ENCODE measurements at places on chromosomes 12 and 14.

GRCh38 chr12:72839696-72840095 is 567.5 kb downstream of the TRHDE start:
- DNase-seq, result no peak

GRCh38 chr14:36504771-36505175 is 15.3 kb downstream of the NKX2-1 start:
- no peak for DNase-seq

DNA sequence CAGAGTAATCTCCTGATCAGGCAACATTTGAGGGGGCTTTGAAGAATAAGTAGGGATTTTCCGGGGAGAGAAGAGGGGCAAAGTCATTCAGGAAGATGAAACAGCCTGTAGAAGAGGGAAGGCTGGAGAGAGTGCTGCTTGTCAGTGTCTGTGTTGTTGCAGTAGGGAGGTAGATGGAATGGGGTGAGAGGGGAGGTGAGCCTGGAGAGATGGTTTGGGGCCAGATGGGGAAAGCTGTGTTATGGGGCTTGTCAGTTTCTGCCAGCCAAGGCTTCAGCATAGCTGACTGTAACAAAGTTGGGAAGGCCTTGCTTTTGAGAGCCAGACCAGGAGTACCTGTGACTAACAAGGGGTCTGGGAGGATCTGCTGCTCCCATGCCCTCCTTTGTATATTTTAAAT is 18.0 kb downstream of the BICD1 start:
- DNase-seq, result no peak

GRCh38 chr14:64801046-64801445 is 78.7 kb downstream of the SPTB start:
- no peak for DNase-seq

DNA sequence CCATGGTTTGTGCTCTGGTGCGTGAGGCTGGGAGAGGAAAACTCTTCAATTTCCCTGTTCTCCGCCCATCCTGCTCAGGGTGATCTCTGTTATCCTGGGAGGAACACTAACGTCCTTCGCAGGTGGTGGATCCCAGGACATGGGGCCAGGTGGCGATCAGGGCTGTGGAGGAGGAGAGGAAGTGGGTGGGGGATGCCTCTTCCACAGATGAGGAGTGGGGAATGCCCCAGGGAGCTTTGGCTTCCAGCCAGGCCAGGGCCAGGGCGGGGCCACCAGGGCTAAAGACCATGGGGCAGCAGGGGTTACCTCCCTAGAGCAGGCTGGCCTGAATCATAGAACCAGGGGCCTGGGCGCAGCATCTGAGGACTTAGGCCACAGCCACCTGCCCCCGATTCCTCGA is 3.3 kb upstream of the KRT75 start:
- no peak for DNase-seq

DNA sequence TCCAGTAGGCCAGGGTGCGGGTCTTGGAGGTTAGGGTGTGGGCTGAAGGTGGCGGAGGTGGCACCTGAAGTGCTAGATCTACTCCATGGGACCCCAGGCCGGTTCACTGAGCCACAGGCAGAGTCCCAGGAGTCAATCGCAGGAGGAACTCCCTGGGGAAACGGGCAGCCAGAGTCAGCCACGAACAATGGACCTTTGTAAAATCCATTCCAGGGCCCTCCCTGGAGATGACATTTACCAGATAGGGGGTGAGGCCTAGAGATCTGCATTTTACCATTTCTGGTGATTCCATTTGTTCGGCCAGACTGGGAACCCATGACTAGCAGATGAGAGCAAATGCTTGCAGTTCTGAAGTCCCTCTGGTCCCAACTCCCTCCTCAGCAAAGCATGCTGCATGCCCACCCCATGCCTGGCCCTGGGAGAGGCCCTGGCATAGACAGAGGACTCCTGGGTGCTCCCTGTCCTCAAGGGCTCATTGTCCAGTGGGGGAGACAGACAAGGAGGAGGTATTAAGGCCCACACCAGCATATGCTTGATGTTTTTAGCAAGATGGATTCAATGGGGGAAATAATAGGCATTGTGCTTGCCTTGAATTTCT is 115.5 kb downstream of the EML1 start:
- DNase-seq, result no peak

GRCh38 chr12:99122959-99123358 is 477.9 kb downstream of the APAF1 start:
- DNase-seq, result no peak

- no peak for DNase-seq
Observed at GRCh38 chr14:95331708-95332408, 12.2 kb upstream of the CLMN start.

- no peak for DNase-seq
Observed at GRCh38 chr12:4802841-4803240, 82.6 kb downstream of the GALNT8 start.

DNA sequence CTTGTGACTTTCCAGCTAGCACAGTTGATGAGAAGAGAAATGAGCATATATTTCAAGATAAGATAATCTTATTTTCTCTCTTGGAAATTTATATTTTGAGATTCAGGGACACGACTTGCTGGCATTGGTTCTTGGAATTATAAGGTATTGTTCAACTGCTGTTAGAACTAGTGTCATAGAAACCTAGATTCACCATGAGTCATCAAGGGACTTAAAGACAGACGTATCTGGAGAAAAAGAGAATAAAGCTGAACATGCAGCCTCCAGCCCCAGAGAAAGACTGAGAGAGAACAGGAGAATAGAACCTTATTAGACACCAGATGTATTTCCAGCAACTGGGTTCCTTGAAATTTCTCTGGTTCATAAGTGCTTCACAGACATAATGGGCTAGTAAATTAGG is 194.4 kb upstream of the PPFIA2 start:
- DNase-seq, result no peak

DNA sequence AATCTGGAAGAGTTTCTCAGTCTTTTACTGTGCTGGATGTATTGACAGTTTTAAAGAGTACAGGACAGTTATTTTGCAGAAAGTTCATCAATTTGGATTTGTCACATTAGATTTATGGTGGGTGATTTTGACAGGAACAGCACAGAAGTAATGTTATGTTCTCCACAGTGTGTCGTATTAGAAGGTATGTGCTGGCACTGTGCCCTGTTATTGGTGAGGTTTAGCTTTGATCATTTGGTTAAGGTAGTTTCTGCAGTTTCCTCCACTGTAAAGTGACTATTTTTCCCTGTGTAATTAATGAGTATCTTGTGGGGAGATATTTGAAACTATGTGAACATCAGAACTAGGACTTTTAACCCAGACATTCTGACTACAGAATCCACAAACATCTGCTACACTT is 308.5 kb upstream of the TBX3 start:
- no peak for DNase-seq

DNA sequence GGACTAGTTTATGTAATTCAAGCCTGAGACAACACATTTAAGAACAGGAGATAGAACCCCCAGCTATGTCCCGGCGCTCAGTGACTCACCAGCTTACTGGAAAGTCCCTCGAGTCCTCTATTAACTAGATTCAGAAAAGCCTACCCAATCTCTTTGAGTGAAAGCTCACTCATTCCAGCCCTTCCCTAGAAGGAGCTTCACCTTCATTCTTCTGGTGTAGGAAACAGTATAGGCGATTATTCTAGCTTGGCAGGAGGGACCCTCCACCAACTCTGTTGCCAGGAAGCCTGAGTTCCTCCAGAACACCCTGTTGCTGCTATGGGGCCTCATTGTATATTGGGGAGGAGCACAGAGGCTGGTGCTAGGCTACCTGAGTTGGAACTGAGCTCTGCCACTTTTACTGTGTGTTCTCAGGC is 57.2 kb upstream of the AEBP2 start:
- DNase-seq, result no peak

- DNase-seq, result no peak
Observed at GRCh38 chr12:63440048-63440447, 228.2 kb downstream of the DPY19L2 start.

DNA sequence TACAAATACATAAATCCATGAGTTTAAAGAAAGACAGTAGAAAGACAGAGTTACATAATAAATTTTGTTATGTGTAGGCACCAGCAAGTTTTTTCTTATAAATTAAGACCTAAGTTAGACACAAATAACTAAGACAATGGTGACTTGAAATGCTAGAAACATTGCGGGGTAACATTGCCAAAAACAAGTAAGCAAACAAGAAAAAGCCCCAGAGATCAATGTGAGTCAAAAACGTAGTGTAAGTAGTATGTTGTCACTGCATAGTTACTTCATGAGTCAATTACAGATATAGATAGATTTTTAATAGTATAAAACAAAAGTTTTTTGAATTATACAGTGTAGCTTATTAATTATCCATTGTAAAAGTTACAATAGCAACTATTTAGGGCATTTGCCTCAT is 83.4 kb downstream of the CNTN1 start:
- DNase-seq, result no peak

DNA sequence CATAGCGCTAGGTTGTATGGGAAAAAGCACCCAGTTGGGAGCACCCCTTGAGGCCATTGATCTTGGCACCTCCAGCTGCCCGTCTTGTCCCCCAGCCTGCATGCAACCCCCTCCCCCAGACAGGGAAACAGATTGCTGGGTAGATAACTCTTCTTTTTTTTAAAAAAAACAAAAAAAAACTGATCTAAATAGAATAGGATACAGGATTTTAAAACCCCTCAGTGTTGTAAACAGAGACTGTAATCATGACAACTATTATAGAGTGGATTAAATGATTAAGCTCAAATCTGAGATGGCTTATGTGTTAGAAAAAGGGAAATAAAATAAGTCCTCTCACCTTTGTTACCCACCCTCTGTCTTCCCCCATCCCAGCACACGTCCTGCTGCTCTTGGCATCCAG is 48.9 kb downstream of the MAX start:
- no peak for DNase-seq

GRCh38 chr14:35298351-35298750 is 6.2 kb downstream of the PSMA6 start:
- DNase-seq, result no peak

- DNase-seq, result no peak
Observed at GRCh38 chr12:113924341-113924740, 41.8 kb downstream of the RBM19 start.

DNA sequence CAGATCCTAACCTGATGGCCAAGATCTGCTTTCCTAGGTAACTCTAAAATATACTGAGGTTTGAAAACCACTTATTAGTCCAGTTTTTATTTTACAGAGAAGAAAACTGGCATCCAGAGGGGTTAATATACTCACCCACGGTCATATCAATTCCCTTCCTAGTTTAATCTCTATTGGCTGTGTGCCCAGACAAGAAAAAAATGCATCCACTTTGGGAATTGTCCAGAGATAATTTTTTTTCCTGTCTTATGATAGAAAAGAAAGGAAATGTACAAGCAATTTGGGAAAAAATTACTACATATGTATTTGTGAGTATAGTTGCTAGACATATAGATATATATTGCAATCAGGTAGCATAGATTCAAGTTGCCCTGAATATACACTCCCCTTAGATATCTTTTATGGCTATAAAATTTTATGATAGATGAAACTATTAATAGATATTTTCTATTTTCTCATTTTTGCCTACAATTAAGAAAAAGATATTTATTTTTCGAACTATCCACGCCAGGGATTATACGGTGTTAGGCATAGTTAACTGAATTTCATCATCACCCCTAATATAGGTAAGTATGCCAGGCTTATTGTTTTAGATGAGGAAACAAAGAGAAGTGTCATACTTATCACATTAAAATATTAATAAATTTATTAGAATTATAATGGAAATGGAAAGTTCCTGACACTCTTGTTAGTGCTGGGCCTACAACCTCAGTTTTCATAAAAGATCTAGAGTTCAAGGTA is 100.5 kb upstream of the SLC38A2 start:
- DNase-seq, result no peak

GRCh38 chr12:5643266-5643665 is 211.4 kb downstream of the NTF3 start:
- DNase-seq, result no peak
